NCI-H187 (cell line): ENCODE measurements at places on chromosomes 12 and 14.

DNA sequence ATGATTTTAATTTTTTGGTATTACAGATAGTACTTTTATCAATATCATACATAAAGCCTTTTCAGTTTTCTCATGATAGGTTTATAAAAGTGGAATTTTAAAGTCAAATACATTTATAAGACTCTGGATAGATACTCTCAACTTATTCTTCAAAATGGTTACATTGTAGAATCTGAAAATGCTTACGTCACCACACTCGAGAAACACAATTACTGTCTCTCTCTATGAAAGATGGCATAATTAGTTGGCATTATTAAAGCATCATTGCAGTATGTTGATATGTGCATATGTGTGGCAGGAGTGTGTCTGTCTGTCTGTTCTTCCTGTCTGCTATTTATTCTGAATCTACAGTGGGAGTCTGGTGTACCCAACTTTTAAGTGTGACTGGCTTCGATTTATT lies 397.1 kb downstream of the SNAPC1 start:
- no peak for DNase-seq

- no peak for DNase-seq
Measured at GRCh38 chr14:102363182-102363943, 622 bp downstream of the TECPR2 start.

DNA sequence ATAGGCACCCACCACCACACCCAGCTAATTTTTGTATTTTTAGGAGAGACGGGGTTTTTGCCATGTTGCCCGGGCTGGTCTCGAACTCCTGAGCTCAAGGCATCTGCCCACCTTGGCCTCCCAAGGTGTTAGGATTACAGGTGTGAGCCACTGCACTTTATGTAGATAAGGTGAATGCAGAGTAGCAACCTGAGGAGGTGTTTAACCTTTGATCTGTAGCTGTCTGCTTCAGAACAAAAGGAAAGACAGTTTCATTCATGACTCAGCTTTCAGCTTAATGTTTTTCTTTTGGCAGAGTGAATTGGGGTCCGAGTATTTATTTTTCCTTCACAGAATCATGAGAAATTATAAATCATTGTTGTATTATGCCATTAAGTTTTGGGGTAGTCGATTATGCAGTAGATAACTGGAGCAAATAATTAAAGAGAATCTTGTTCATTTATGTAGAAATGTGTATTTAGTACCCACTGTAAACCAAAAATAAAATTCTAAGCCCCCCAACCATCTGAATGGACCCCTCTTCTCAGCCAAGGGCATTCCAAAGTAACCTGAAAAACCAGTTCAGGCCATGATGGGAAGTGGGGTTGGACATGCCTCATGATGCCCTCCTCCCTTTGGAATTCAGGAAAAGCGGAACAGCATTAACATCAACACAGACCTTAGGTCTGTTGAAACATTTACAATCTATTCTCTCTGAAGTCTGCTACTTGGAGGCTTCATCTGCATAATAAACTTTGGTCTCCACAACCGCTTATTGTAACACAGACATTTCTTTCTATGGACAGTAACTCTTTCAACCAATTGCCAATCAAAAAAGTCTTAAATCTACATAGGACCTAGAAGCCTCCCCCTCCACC lies 10.7 kb upstream of the STX2 start:
- no peak for DNase-seq

GRCh38 chr14:90819734-90820393 lies 3.6 kb upstream of the TTC7B start:
- DNase-seq = no peak

GRCh38 chr12:53070877-53071492 lies 8.2 kb downstream of the SPRYD3 start:
- DNase-seq = no peak

DNA sequence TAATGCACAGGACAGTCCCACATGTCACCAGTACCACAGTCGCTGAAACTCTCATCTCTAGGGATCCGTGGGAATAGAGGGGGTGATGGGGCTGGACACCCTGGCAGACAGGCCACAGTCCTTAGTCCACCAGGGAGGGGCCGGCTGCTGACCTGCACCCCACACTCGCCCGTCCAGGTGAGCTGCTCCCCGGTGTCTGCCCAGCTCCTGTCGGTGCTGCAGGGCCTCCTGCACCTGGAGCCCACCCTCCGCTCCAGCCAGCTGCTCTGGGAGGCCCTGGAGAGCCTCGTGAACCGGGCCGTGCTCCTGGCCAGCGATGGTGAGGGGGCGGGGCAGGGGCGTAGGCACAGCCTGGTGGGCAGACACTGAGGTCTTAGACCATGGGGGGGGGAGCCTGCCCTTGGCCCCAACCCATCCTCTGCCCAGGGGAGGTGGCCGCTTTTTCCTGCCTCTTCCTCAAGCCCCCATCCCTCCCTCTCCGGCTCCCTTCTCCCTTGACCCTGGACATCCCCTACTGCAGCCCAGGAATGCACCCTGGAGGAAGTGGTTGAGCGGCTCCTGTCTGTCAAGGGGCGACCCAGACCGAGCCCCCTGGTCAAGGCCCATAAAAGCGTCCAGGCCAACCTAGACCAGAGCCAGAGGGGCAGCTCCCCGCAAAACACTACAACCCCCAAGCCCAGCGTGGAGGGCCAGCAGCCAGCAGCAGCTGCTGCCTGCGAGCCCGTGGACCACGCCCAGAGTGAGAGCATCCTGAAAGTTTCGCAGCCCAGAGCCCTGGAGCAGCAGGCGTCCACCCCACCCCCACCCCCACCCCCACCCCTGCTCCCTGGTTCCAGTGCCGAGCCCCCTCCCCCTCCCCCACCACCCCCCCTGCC lies 17.1 kb upstream of the ADSS1 start:
- no peak for DNase-seq

GRCh38 chr14:50360851-50361250 lies 35.8 kb downstream of the CDKL1 start:
- no peak for DNase-seq

DNA sequence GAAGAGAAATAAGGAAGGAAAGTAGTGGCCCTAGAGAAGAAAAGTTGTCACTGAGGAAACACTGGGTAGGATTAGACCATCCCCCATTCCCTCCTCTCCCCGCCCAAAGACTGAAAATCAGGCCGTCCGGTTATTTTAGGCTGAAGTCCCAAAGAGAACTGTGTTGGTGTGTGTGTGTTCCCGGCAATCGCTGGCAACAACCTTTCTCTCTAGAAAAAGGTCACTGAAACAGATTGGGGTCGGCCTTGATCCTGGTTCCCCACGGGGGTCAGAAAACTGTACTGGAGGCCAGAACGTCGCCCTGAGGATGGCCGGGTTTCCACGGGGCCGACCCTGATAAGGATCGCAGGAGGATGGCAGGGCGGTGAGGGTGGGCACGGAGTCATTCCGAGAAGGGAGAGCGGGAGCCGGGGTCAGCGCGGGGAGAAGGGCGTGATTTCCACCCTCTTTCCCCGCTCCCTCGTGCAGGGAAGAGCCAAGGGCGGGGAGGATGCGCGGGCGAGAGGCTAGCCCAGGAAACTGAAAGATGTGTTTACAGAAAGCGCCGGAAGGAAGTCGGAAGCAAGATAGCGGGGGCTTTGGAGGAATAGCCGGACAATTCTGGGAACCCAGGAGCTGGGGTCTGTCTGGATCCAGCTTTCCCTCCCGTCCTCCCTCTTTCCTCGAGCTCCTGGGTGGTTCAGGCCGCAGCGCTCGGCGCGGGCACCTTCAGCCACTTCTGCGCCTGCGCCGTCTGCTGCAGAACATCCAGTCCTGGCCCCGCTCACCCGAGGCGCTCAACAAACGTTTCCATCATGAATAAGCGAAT lies 25.3 kb upstream of the SPTLC2 start:
- DNase-seq = no peak

- no peak for DNase-seq
Measured at GRCh38 chr14:99891900-99892299, 98.7 kb downstream of the EML1 start.

DNA sequence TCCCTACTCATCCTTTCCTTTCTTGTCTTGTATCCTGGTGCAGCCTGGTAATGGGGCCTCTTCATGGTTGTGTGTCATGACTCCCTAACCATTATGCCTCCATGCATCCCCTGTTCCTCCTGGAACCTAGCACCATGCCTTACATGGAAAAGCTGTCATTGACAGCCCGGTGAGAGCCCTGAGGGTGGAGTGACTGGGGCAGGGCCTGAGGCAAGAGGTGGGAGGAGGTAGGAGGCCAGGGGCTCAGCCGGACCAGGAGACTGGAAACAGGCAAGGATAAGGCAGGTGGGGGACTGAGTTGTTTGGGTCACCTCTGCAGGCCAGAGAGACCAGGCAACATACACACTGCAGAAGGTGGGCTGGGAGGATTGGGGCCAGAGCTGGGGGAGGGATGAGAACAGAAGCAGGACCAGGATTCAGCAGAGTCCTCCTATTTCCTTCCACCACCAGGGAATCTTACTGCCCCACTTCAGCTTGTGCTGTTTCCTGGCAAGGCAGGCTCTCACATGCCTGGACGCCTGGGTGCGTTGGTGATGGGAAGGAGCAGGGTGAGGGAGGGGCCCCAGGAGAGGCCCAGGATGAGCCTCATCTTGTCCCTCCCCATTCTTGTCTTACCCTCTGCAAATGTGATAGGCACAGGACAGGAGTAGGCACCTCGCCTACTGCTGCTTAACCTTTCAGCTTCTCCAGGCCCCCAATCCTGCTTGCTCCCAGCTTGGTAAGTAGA lies at the start of gene LTB4R2:
Gene LTB4R2, plus strand, starts transcription at position 603 of the 727 bp plus-strand sequence. CDS start 525 bp downstream, outside the sequence.
- DNase-seq = no peak

DNA sequence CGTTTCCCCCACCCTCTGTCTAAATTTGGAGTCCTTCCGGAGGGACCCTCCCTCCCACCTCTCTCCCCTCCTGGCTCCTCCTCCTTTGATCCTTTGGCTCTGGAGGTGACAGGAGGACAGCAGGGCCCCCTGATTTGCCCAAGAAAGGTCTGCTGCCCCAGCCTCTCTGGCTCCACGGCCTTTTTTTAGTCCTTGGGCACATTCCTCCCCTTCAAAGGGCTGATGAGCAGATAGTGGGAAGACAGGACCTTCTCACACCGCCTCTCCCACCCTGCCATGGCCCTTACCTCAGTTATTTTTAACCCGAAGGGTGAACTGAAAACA lies 196 bp upstream of the MYH6 start:
- no peak for DNase-seq

GRCh38 chr12:4037747-4038312 lies 164.6 kb upstream of the PARP11 start:
- DNase-seq = no peak
